ENCODE measurements at places on chromosomes 2 and 18.

DNA sequence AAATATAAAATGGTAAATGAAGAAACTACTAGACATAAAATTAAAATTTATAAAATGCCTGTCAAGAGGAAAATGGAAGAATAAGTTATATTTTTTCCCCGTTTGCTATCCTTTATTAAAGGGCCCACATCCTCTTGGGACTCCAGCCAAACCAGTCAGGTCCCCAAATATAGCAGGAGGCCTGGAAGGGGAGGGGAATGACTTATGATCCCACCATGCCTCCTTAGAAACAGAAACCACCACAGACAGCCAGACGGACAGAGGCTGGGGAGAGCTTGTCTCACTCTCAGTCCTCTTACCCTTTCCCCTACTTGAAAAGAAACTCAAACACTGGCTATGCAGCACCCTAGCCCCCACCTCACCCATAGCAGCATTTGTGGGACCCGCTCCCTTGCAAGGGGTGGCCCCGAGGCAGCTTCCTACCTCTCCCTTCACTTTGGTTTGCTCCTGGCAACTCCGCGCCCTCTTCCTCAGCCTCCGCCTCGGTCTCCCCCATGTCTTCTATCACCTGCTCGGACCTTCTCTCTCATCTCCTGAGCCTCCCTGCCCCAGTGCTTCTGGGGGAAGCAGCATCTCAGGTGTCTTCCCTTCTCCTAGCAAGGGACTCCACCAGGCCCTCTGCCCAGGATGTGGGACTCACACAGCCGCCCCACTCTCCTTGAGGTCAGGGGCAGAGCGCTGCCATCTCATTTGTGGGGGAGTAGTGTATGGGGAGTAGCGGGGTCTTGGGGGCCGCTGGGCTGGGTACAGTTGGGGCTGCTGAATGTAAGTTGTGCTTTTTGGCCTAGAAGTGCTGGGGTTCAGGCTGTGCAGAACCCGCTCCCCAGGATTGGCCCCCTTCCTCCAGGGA is 37.4 kb upstream of the ANKRD62 start:
- no peak for DNase-seq

DNA sequence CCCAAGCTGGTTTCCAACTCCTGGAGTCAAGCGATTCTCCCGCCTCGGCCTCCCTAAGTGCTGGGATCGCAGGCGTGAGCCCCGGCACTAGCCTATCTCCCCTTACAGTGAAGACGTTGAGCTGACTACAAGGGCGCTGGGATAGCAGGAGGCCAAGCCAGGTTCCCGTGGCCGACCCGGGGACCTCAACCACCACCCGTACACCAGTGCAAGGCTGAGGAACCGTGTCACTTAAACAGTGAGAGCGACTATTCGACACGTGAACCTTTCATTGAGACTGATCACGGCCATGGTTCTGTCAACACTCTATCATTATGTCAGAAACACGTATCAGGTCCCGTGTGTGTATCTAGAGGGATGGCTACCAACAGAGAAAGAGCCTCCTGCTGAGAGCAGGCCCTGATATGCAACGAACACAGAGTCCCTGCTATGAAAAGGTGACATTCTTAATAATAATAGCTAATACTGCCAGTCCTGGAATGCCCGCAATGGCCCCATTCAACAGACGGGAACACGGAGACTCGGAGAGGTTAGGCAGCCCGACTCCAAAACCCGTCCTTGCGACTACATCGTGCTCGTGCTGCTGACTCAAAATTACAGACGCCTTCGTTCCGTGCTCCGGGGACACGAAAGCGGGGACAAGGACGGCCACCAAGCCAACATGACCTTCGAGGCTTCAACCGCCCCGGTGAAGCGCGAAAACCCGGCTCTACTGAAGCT is 833 bp downstream of the AFG3L2 start:
- no peak for DNase-seq

- no peak for DNase-seq
Observed at GRCh38 chr2:162340822-162341221, 3.1 kb upstream of the GCA start.

GRCh38 chr18:79645291-79645983 is 34.2 kb upstream of the CTDP1 start:
- DNase-seq = no peak

- no peak for DNase-seq
Observed at GRCh38 chr18:51765606-51766360, 568.3 kb upstream of the MEX3C start.

GRCh38 chr2:240626531-240627300 is 1.4 kb downstream of the GPR35 start:
- no peak for DNase-seq

DNA sequence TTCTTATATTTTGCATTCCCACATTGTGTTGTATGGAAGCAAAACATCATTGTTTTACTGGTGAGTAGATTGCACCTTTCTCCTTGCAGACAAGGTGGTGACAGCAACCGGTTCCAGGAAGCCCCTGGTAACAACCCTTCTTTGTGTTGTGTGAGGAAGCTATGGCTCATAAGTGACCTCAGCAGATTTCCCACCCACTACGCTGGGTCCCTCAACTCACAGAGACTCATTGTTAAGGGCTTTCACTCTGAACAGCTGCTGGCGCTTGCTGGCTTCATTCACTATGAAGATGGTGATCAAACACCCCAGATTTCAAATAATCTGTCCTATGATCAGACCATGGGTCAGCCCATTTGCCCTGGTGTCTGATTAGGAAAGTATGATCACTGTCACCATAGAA is 53.4 kb downstream of the WIPF1 start:
- DNase-seq = no peak

DNA sequence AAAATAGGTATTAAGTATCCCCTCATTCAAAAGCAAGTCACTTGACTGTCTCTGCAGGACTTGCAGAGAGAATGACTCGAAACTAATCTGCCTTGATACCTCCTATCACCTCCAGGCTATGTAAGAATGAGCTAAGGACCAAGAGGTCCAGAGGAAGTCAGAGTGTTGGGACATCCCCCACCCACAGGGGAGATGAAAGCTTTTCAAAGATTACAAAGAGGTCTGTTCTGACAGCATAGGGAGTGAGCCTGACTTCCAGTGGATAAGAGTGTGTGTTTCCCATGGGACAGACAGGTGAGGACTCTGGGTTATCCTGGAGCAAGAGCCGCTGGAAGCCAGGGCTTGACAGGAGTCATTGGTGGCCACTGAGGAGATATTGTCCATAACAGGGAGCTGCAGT is 85.0 kb upstream of the TACR1 start:
- no peak for DNase-seq

DNA sequence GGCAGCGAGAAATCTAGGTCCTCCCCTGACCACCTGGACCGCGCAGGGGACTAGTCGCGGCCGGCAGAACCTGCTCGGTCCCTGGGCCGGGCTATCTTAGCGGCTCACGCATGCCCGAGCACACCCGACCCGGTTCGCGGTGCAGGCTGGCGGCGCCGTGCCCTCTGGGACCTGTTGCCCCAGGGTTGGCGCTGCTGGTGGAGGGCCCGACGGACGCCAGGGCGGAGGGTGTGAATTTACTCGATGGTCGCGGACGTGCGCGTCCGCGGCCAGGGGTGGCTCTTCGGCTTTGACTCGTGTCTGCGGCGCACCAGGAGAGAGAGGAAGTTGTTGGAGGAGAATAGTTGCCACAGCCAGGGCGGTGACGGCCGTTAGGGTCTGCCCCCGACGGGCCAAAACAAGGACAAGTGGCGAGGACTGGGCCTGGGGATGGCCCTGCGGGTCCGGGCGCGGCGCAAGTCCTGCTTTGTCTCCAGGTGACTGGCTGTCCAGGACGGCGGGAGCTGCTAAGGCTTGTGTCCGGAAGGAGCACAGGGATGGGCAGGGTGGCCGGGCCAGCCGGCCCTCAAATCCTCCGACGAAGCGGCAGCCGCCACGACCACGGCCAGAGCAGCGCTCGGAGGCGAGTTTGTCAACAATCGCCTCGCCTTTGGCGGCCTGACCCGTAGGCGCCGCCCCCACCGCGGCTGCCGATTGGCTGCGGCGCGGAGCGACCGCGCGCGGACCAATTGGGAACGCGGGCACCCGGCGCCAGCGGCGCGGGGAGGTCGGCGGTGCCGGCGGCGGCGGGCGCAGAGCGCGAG is 1.3 kb downstream of the BCL2L11 start:
- peak; percentile 95 for DNase-seq

GRCh38 chr2:84830095-84830494 is 50.8 kb downstream of the TRABD2A start:
- peak; percentile 29 for DNase-seq

DNA sequence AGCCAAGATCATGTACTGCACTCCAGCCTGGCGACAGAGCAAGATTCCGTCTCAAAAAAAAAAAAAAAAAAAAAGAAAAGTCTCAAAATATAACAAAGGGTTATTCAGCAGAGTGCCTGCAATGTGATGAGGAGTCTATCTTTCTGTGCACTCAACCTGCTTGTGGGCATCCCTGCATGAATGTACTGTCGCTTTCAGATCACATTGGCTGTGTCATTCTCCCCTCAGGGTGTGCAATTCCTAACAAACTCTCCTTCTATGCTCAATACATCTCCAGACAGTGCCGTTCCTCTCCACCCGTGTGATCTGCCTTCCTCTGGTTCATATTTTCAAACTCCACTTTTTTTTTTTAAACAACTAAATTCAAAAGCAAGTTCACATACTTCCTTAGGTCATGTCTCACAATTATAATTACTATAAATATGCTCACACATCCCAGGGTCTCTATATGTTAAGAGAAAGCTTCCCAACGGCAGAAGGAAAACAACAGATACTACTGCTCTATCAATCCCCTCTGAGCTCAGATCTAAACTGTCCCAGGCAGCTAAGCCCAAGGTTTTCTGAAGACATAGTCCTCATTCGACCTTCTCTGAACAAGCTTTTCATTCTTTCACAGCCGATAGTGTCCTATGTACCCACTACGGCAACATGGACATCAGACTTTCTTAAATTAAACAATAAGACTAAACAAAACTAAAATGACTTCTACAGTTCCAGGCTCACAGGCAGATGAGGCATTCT is 35.2 kb downstream of the PTMA start:
- no peak for DNase-seq

- no peak for DNase-seq
Observed at GRCh38 chr2:37526323-37526722, 145.1 kb downstream of the CDC42EP3 start.

DNA sequence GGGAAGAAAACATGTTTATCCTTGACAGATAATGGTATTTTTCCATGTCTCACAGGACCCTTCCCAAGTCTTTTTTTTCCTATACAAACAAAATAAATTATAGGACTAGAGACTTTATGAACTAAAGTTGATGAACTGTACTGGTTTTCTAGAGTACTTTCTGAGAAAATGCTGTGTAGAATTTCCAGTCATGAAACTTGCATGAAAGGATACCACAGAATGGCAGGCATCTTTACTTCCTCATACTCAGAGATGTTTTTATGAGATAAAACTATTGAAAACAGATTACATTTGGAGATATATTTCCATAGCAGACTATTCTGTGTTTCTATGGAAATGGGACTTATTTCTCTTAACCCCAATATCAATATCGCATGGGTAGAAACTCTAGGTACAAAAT is 403.5 kb downstream of the PARD3B start:
- no peak for DNase-seq

DNA sequence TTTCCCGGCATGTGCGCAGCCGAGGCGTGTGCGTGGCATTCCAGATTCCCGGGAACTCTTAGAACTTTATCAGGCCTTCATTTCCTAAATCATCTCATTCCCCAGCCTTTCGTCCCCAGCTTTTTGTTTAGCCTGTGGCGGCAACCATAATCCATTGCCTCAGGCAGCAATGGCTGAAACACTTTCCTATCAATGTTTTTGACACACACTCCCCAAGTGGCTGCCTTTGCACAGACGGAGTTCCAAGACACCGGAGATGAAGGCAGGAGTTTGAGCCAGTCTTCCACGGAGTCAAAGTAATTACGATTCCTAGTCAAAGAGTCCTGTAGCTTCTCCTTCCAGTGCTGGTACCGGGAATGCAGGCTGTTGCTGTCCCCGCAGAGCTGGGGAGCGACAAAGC is 64.8 kb downstream of the KCNG2 start:
- no peak for DNase-seq

DNA sequence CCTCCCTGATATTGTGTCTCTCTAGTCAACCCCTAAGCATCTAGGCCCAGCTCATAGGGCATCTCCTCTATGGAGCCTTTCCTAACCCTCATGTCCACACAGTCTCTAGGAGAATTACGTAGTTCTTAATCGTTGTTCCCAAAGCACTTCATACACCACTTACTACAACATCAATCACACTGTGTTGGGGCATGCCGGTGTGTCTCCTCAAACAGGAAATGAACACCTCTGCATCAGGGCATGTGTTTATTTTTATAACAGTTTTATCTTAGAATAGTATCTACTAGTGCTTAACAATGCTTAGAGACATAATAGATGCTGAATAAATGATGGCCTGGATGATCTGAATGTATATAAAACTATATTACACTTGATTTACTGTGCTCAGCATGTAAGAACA is 19.7 kb downstream of the CYP1B1 start:
- no peak for DNase-seq

GRCh38 chr18:316393-316792 is 48.5 kb upstream of the THOC1 start:
- no peak for DNase-seq

DNA sequence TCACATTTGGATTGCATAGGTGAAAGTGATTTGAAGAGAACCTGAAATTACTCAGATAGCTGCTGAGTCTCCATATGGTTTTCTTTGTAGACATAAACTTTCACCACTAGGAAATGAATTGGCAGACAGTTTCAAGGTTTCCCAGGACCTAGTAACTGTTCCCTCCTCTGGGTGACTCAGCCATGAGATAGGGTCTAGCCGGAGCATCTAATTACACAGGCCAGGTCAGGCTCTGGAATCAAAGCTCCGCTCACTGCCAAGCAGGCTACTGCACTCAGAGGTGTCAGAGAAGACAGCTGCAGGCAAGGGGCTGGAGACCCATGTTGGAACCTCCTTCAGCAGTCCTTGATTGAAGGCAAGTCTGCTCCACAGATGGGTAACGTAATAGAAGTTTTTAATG is 429.2 kb downstream of the TNS1 start:
- DNase-seq = peak; percentile 43

DNA sequence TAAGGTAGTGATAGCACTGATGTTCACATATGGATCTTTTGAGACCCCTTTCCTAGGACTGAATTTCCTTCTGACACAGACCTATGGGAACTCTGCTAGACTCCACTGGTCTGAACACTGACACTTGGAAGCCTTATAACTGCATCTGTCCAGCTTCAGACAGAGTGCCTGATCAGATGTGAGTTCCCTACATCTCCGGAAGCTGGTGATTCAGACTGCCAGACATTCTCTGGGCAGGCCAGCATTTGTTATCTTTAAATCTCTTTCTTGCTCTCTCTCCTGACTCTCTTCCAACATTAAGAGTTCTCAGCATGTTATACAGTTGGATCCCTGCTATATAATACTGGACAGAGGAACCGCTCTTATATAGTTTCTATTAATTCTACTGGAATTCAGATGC is 408.5 kb downstream of the ZEB2 start:
- DNase-seq = peak; percentile 81
